ENCODE measurements at places on chromosomes 4 and X.
A peak's percentile ranks its signal among the peaks of the same experiment; 100 is the strongest.

- peak; percentile 44 for DNase-seq
Measured at GRCh38 chr4:107930821-107931774, at the start of gene CYP2U1. TSS of gene CYP2U1 (plus strand) at chr4:107931549. CDS start at chr4:107931644, 95 bp downstream.

DNA sequence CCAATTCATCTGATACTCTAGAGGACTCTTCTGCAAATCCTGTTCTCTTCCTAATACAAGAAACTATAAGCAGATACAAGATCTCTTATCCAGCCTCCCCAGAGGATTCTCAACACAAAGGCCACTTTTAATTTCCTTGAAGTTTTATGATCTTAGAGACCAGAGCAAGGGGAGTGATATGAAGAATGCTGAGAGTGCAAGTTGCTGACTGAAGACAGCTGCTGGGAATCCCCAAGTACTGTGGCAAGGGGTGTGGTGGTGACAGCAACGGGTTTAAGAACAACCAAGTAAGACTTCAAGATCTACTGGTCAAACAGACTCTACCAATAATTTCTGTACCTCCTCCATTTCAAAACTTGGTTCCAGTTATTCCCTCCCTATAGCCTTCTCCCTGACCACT lies 7.0 kb downstream of the AMMECR1 start:
- no peak for DNase-seq

- DNase-seq, result no peak
Measured at GRCh38 chr4:26052663-26053541, 138.9 kb downstream of the SMIM20 start.

GRCh38 chr4:173088144-173088543 lies 80.5 kb upstream of the GALNT7 start:
- DNase-seq, result no peak

DNA sequence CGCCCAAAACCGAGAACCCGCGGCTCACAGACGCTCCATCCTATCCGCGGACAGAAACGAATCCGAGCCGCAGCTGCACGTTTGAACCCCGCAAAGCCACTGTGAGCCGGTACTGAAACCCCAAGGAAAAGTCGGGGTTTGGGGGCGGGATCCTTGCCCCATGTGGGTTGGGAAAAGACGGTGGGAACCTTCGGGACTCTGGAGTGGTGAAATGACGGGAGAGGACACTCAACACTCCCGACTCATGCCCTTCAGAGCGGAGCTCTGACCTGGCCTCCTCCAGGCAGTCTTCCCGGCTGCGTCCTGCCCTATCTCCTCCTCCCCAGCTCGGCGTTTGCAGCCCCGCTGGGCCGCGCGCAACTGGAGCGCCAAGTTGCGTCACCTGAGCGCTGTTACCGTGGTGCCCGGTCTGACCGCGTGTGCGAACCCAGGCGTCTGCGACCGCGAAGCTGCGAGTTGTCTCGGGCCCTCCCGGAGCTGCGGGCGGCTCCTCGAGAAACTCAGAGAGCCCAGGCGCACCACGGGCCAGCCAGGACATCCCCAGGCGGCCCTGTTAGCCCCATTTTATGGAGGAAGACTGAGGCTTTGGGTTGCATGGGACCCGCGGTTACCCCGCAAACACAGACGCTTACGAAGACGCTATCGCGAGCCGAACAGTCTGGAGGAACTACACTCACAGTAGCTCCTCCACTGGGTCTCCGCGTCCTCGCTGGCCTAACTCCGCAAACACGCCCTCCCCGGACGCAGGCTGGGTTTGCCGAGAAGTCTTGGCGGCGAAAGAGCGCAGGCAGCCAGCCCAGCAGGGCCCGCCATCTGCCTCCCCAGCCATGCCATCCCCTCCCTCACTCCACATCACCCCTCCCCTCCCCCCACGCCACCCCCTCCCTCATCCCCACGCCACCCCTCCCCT lies 20.3 kb upstream of the HMX1 start:
- no peak for DNase-seq

DNA sequence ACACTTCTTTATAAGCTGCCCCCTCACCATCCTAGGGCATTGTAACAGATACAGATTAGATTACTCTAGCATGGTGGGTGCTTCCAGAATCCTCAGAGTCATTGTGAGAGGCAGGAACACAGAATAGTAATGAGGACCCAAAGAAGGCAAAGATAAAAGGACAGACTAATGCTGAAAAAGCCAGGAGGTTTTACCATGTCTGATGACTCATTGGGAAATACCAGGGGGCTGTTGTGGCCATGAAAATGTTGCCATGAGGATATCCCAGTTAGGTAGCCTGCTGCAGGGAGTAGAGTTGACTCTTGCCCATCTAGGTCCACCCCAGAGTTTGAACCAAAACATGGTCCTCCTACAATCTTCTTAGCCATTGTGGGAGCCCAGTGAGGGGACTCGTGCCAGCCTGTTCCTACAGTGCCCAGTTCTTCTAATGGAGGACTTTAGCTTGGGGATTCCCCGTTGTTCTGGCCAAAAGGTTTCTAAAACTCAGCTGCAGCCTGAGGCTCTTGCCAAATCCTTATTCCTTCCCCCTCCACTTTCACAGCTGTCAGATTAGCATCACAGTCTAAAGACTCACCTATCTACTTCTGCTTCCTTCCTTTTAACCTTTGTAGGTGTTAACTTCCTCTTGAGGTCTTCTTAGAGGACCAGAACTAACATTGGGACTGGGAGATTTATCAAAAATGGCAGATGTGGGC lies 586.0 kb upstream of the AADAT start:
- DNase-seq, result no peak

- DNase-seq, result no peak
Measured at GRCh38 chr4:181896614-181897013, 346.6 kb upstream of the TENM3 start.

- no peak for DNase-seq
Measured at GRCh38 chr4:174066611-174067205, 216.8 kb downstream of the FBXO8 start.

DNA sequence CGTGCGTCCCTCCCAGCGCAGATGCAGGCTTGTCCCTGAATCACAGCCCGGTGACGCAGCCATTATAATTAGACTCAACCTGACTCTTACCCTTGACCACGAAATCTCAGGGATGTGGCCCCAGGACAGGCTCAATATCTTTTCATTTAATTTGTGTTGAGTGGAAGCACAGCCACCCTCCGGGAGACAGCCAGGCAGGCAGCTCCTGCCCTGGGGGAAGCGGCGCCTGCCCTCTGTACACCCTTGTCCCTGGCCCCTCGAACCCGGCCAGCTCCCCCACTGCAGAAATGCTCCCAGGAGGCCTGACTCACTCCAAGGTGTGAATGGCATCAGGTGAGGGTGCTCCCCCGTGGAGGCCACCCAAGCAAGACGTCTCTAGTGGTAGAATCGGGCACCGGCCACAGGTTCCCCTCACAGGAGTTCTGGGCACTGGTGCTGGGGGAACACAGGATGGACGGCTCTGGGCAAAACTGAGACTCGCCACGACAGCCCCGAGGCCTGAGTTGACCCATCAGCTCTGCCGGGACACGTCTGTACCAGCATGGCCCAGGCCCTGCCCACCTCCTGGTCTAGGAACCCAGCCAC lies 2.7 kb downstream of the CPLX1 start:
- DNase-seq, result no peak

DNA sequence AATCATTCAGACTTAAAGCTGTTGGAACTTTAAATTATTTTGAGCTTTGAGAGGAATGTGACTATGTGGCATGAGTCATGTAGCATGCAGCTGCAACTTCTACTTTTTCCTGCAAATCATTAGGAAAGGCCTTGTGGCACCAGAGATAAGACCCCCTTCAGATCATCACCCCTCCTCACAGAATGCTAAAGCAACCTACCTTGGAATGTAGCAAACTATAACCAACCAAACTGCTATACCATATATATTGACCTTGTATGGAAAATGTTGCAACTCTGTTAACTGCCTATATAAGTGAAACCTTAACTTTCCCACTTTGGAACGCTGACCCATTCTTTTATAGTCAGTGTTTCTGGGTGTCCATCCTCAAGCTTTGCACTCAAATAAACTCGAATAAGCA lies 32.0 kb downstream of the ATXN3L start:
- DNase-seq, result no peak

DNA sequence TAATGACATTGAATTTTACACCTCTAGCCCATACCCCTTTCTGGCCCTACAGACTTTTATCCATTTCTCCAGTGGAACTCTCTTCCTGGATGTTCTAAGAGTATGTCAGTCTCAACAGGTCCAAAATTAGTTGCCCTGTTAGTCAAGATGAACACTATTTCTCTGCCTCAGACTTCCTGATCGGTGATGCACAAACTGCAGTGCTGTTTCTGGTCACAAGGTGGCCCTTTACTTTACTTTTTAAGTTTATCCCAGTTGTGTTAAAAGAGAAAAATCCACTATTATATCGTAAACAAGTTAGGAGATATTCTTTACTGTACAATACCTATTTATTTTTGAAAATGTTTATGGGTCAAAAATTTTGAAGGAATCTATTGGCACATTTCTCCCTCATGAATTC lies 13.1 kb downstream of the TCEAL7 start:
- DNase-seq, result peak; percentile 13

DNA sequence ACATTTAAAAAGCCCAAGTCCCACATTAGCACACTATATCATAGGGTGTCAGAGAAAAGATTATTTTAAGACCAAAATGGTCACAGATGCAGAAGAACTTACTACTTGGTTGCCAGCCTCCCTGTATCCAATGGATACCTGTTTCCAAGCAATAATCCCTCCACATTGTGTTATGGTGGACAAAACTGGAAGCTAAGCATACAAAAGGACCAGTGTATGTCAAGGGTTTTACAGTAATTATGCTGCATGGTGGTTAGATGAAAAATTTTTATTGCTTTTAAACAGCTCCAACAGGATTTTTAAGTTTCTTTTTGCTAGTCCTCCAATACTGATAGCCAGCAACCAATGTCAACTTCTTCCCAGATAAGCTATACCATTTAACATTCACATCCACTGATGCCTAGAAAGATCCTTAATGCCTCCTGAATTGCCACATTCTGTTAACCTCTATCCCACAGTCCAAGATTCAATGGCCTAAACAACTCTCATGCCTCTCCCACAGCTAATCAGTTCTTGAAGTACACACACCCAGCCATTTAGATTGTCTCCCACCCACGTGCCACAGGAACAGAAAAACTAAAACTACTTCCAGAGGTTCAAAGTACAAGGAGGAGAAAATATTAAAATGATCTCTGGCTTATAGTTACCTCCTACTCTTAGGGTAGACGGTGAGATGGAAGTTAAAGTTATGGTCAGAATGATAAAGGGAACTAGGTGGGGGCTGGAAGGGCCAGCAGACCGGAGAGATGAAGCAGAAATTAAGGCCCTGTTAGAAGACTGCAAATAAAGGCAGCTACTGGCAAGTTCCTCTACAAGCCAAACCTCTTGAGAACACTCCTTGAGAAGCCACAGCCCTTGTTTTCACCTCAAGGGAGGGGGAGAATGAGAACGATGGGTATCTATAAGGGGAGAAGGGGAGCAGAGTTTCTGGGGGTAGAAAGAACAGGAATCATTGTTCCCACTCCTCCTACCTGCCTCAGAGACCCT lies 5.5 kb downstream of the MED14 start:
- DNase-seq, result no peak

DNA sequence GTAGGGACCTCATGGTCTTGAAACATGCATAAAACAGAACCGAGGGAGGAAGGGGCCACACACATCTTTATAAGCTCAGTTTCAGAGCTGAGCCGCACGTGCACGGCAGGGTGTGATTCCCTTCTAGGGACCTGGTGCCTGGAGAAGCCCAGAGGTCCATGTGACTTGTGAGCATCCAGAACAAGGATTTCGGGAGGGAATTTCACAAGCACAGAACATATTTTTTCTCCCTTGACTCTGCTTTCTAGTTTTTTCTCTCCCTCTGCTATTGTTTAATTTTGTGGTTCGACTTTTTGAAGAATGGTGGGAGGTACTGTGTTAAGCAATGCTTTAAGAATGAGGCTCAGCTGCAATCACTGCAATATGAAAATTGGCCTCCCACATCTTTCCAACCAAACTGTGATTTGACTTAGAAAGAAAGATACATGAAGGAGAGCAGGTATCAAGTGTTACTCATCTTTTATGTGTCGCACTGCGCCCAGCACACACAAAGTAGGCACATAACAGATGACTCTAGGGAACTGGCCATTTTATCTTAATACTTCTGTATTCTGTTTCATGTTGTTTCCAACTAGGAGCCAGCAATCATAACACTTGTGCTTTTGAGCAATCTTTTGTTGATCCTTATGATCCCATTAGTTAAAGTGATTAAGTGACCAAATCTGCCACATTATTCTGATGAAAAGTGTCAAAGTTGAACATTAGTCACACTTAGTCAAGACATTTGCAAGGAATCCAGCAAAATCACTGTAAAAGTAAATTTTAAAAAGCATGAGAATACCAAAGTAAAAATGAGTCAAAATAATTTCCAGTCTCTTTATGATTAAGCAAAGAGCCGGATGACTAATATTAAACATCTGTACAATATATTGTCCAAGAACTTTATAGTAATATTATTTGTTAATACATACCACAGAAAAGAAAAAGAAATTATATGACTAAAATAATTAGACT lies 86.4 kb downstream of the SHISA3 start:
- DNase-seq, result no peak

- DNase-seq, result peak; percentile 0
Measured at GRCh38 chr4:244471-244870, 60.8 kb downstream of the ZNF732 start.

DNA sequence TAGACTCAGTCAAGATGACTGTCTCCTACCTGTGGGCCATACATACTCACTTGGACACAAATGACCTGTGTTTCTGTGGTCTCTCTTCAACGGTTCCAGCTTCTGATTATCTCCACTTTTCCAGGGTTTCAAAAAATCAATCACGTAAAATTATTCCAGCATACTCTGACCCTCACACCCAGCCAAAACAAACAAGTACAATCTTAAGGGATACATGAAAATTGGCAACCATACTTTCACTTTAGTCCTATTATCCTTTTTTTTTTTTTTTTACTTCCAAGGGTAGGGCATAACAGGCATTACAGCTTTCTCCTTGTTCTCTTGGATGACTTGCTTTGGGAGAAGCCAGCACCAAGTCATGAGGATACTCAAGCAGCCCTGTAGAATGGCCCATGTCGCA lies 225.8 kb upstream of the GALNT7 start:
- DNase-seq, result no peak

- no peak for DNase-seq
Measured at GRCh38 chrX:69237236-69237635, 72.0 kb upstream of the PJA1 start.

GRCh38 chr4:184395971-184396391 lies 78.4 kb downstream of the IRF2 start:
- peak; percentile 7 for DNase-seq

- DNase-seq, result no peak
Measured at GRCh38 chr4:183832776-183833450, 72.2 kb upstream of the STOX2 start.

DNA sequence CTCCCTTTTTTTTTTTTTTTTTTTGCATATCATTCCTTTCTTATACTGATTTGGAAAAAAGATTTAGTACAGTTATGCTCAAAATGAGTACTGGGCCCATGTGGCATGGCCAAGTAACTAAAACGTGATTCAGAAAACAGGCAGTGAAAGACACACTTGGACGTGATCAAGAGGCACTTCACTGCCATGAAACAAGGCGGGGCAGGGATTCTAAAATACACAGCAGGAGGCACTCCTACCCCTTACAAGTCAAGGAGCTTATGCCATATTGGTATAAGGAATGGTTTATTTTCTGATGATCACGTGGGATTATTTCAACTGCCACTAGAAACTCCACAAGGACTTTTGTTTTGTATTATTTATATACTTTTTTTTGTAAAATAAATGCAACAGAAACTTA lies 72.0 kb downstream of the CHST7 start:
- no peak for DNase-seq

All from NCI-H510A treated with DMSO at 0.1 percent for 48 hours (cell line).